ENCODE measurements at places on chromosomes 6 and 20.

DNA sequence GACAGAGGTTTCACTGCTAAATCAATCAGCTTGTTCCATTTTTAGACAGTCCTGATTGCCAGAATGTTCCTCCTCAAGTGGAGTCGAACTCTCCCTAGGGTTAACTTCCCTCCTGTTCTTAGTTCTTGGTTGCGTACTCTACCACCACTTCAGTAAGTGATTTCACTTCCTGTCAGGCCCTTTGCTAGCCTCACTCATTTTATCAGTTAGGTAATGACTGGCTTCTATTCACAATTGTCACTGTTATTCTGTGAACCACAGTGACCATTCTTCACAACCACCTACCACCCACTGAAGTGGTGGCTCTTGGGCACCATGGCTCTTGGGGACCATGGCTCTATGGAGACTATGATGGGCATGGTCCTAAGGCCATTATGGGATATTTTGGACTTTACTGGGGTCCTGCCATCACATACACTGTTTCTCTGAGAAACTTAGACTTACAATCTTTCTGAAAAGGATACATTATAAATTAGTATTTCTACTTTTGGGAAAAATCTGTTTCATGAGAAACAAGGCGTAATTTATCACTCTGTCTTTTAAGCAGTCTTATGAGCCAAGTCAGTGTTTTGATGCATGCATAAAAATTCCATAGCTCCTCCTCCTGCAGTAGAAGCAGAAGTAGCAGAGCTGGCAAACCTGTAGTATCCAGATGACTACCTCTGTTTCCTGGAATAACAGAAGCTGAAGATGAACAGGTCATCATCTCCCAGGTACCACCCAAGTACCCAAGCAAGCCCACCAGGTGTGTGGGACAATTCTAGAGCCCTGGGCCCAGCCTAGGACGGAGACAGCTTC, 66.3 kb downstream of the ATXN1 start:
- DNase-seq = no peak

DNA sequence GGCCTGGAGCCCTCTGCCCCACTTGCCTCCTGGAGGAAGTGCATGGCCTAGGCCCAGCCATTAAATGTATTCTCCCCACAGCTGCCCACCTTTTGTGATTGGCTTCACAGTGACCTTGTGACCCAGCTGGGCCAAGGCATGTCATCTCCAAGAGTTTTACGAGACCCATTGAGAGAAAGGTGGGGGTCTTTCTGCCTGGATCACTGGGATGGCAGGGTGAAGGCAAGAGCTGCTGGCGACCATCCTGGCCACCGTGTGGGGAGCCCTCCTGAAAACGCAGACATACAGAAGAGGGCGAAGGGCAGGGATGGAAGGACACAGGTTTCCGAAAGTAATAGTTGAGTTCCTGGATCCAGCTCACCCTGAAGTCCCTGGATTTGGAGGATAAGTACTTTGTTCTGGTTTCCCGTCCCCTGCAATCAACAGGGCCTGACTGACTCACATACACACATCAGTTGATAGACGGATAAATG, 12.3 kb upstream of the SPO11 start:
- DNase-seq = no peak

- DNase-seq = no peak
These were observed 69.3 kb upstream of the IER3 start for GRCh38 chr6:30813631-30814145.

- DNase-seq = no peak
These were observed 516.8 kb upstream of the MARCKS start for GRCh38 chr6:113340371-113340770.

DNA sequence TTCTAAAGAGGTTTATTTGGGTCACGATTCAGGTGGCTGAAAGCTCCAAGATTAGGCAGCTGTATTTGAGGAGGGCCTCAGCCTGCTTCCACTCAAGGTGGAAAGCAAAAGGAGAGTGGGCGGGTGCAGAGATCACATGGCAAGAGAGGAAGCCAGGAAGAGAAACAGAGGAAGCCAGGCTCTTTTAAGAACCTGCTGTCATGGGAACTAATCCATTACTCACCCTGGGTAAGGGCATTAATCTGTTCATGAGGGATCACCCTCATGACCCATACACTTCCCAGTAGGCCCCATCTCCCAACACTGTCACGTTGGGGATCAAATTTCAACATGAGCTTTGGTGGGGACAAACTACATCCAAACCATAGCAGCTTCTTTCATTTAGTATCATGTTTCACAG, 53.9 kb downstream of the DHX35 start:
- no peak for DNase-seq

DNA sequence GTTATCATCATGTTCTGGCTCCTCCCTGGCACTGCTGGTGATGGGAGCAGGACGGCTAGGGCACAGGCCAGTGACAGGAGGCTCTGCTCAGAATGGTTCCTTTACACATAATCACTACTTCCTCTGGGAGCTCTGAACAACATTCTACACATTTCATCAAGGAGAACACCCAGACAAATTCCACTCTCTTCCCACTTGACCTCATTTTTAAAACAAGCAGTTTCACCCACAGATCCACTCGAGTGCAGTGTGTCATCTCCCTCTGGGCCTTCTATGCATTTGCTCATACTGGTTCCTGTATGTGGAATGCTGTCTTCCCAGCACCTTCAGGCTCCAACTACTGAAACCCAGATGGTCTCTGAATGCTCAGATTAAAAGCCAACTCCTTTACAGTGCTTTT, 84.8 kb downstream of the ELOVL5 start:
- no peak for DNase-seq

GRCh38 chr6:33720998-33721397, 9.5 kb upstream of the UQCC2 start:
- no peak for DNase-seq

DNA sequence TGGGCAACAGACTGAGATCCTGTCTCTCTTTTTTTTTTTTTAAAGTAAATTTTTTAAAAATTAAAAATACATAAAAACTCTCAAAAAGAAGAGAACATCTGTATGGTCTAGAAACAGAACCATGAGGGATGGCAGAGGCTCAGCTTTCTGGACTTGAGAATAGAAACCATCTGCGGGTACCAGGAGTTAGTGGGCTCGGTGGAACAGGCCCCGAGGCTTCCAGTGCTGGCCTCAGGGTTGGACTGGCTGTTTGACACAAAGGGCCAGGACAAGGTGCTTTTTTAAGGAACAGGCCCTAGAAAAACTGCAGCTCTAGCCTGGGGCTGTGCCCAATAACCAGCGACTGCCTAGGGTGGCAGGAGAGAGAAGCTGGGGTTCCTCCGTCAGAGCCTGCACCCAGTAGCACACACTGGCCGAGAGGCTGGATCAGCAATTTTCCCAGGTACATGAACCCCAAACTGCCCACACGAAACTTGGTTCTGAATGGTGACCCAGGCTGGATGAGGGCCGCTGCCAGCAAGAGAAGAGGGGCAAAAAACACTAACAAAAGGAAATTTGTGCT, 131.0 kb upstream of the OLIG3 start:
- no peak for DNase-seq

DNA sequence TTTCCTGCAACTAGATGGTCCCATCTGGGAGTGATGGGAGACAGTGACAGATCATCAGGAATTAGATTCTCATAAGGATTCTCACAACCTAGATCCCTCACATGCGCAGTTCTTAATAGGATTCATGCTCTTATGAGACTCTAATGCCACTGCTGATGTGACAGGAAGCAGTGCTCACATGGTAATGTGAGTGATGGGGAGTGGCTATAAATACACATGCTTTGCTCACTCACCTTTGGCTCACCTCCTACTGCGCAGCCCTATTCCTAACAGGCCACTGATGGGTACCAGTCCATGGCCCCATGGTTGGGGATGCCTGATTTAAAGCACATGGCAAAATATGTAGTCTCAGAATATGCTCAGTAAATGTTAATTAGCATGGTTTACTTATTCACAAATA, 80.6 kb upstream of the MBOAT1 start:
- no peak for DNase-seq

DNA sequence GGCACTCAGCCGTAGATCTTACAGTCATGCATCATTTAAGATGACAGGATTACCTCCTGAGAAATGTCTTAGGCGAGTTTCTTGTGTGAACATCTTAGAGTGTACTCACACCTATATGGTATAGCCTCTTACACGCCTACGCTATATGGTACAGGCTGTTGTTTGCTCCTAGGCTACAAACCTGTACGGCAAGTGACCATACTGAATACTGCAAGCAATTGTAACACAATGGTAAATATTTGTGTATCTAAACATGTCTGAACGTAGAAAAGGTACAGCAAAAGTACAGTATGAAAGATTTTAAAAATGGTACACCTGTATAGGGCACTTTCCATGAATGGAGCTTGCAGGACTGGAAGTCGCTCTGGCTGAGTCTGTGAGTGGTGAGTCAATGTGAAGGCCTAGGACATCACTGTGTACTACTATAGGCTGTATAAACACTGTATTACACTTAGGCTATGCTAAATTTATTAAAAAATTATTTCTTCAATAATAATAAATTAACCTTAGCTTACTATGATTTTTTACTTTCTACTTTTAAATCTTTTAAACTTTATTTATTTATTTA, 541 bp upstream of the IL20RA start:
- no peak for DNase-seq

- no peak for DNase-seq
These were observed 309.5 kb downstream of the TSHZ2 start for GRCh38 chr20:53281557-53282117.

- no peak for DNase-seq
These were observed 38.7 kb downstream of the GTF2H5 start for GRCh38 chr6:158206740-158207421.

DNA sequence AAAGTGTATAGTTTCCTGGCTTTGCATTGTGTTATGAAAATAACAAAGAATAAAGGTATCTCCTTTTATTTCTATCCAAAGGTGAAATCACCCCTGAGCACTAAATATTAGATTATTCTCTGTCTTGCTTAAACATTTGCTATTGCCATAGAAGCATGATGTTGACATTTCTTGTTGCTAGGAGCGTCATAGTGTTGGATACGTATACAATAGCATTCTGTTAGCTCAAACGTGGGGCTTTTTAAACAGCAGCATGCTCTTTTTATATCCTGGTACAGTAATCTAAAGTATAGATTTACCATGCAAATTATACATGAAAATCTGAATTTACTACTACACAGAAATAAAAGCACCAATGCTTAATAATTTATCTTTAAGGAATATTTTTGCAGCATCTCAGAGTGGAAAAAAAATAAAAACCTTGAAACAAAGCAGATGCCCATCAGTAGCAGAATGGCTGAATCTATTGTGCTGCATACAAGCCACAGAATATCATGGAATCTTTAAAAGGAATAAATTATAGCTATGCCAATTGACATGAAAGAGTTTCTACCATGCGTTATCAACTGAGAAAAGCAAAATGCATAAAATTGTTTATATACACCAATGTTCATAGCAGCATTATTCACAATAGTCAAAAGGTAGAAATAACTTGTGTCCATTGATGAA, 9.6 kb upstream of the HSF2 start:
- DNase-seq = no peak

DNA sequence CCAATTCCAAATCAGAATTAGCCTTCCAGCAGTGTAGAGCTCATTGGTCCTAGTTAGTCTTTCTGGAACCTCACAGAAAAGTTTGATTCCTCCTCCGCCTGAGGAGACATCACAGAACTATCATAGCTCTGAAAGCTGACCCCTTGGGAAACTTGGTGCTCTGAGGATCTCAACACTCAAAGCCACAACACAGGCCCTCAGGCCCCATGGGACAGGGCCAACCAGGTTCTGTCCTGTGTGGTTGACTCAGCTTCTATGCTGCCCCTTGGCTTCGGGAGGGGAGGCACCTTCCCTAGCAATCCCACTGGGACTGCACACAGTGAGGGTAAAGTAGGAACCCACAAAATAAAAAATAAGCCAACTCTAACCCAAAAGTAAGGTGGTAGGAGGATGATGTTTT, 237.5 kb upstream of the ECI2 start:
- DNase-seq = no peak

GRCh38 chr20:52118016-52118623, 73.5 kb downstream of the ZFP64 start:
- DNase-seq = no peak

Data from activated T-helper 9 cell treated with anti-CD3 and anti-CD28 coated beads, Interleukin-2, amount 50 U/mL, for 16 hours (primary cell).